ENCODE measurements at places on chromosomes 2 and 18.

DNA sequence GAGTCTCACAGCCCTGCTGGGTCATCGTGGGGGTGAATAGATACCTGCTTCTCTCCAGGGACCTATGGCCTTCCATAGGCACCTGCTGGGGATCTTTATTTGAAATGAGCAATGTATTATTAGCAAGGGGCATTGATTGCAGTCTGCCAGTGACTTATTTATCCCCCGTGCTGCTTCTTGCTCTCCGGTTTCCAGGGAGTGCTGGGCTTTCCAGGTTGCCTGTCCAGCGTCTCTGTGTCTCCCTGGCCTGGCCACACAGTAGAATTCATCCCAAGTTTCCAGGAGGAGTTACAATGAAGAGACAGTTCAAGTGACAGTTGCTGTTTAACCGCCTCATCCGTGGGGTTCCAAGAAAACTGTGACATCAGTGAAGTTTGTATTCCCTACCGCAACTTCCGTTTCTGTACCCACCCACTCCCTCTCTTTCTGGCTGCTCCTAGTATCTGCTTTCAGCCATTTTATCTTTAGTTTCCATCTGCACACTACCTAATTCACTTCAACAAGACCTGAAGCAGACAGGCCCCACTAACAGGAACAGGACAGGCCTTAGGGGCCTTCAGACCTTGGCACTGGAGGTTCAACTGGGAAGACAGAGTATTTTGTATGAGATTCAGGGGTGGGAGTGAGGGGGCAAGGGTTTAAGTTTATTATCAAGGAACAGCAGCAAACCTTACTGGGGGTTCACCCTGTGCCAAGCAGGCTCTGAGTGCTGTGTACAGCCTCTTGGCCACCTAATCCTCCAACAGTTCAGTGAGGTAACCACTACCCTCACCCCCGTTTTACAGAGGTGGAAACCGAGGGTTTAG is 134.8 kb downstream of the PRKCE start:
- DNase-seq: no peak

GRCh38 chr2:173394091-173394974 is 39.7 kb downstream of the CDCA7 start:
- DNase-seq: no peak

DNA sequence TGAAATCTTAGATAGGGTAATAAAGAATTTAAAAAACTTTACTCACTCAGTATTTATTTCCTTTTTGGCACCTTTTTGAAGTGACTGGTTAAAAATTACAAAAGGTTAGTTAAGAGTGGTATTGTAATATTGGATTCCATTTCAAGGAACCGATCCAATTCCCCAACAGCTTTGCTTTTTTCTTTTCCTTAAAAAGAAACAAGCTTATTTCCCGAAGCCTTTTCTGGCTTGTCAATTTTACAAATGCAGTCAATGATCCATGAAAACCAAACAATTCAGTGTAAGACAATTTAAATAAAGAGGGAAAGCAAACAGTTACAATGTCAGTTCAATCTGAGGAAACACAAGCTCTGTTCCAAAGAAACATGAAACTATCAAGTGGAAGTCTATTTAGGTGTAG is 200.2 kb downstream of the RIT2 start:
- no peak for DNase-seq

GRCh38 chr2:74025971-74026612 is 41.4 kb downstream of the TET3 start:
- no peak for DNase-seq

DNA sequence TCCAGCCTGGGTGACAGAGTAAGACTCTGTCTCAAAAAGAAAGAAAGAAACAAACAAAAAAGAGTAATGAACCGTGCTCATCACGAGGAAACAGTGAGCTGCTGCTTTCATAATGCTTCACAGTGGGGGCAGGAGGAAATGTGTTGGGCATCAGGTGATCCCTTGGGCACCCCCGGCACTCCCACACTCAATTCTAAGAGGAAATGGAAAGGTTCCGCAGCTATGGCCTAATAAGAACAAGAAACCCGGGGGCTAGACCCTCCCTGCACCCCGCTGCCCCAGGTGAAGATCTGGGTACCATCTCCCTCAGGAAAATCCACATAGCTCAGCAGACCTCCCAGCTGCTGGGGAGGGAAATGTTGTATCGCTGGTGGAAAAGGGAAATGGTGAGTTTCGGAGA is 118.9 kb downstream of the LPIN1 start:
- DNase-seq: no peak

DNA sequence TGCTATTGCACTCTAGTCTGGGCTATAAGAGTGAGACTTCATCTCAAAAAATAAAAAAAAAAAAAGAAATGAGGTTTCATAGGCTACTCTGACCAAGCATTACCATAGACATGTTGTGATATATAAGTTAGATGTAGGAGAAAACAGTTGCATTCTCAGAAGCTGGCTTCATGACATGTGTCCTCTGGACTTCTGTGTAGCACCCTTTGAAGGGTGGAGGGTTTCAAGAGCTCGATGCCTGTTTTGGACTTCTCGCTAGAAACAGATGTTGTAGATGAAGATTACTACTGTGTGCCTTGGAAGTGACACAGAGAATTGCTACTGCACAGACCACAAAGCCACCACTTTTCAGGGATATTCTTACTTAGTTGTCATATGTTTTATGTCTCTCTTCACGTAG is 91.0 kb downstream of the TMEM247 start:
- DNase-seq: no peak

GRCh38 chr2:525021-525420 is 152.2 kb downstream of the TMEM18 start:
- no peak for DNase-seq

GRCh38 chr18:69330385-69331005 is 70.2 kb upstream of the DOK6 start:
- DNase-seq: no peak

DNA sequence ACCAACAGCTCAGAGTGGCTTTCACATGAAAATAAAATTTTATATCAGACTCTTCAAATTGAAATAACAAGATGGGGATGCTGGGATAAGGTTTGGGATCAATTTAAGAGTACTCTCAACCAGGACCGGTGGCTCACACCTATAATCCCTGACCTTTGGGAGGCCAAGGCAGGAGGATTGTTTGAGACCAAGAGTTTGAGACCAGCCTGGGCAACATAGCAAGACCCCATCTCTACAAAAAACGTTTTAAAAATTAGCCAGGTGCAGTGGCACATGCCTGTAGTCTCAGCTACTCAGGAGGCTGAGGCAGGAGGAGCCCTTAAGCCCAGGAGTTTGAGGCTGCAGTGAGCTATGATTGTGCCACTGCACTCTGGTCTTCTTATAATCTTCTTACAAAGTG is 2.6 kb downstream of the LMAN2L start:
- DNase-seq: no peak

- DNase-seq: no peak
Observed at GRCh38 chr2:127400533-127400896, 12.7 kb upstream of the MAP3K2 start.

- no peak for DNase-seq
Observed at GRCh38 chr18:78860117-78860516, 119.5 kb upstream of the SALL3 start.

GRCh38 chr18:79583984-79584401 is 95.6 kb upstream of the CTDP1 start:
- no peak for DNase-seq

Data from activated CD8-positive, alpha-beta memory T cell treated with anti-CD3 and anti-CD28 coated beads, Interleukin-2, amount 50 U/mL, for 4 hours (primary cell).